HCT116 (cell line): ENCODE measurements at places on chromosomes 3 and 15.

DNA sequence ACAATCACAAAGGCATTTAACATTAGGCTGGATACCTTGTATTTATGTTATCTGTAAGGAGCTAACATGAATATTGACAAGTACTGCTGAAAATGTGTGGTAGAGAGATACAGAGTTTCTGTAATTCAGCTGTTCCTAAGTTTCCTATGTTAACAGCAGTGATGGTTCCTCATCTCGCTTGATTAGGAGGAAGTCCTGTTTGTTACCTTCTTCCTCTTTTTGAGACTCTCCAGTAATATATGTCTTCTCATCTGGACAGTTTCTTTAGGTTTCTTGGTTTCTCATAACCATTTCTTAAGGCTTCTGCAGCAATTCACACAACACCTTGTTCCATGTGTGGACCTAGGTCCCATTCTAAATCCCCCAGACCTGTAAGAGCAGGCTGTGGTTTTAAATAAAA, 11.4 kb upstream of the PEX5L start:
- no peak for DNase-seq

GRCh38 chr3:187025656-187026316, 95.5 kb downstream of the ST6GAL1 start:
- no peak for DNase-seq

DNA sequence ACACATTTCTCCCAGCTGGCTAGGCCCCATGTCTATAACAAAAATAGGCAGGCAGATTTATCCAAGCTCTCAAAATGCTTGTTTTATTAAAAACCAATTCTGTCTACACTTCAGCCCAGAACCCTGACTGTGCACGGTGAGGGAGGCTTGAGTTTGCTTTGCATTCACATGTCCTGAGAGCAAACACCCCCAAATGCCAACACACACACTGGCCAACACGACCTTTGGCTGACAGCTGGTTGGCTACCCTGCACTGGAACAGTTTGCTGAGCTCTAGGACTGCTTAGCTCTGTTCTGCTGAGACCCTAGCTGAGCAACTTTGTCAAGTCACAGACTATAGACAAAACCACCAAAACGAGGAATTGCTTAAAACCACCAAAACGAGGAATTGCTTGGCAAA, 3.6 kb downstream of the STIMATE start:
- DNase-seq = no peak

DNA sequence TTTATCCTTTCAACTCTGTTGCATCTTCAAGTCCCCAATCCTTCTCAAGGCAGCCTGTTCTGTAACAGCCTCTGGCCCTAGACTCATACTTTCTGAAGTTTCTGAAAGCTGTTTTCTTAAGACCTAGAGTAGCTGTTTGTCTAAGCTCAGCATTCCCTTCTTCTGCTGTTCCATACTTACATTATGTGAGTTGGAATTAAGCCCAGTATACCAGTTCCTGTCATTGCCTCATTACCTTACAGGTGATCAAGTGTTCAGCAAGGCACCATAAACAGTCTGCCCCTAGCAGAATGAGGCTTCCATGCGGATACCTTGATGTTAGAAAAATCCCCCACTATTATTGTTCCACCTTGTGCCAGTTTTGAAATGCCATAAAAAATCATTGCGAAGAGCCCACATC, 180.6 kb downstream of the PLCL2 start:
- no peak for DNase-seq

GRCh38 chr3:112643621-112644240, 2.8 kb upstream of the CCDC80 start:
- DNase-seq = no peak

- DNase-seq = no peak
These were observed 48.0 kb downstream of the CACNA2D2 start for GRCh38 chr3:50455161-50456018.

DNA sequence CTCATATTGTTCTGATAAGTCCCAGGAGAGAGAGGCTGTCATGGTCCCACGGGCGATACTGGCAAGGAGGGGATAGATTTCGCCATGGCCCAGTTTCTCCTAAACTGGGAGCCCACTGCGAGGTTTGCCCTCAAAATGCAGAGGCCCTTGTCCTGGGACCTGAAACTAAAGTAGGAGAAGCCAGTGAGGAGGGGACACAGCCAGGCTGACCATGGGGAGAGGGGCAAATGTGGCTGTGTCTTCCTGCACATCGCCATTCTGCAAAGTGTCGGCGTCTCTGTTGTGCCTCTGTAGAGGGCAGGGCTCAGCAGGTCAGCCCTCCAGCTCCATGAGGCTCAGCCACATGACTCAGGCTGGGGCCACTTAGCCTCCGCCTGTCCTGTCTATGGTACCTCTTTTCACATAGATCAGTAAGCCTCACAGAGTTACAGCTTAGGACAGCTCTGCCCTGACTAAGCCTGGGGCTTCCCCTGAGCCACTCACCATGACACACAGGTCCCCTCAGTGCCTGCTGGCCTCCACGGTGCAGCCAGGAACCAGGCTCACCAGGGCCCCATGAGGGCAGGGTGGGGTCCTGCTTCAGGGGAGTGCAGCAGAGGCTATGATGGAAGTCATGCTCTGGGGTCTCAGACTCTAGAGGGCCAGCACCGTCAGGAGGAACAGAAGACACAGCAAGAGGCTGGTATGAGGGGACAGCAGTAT, 28.6 kb upstream of the PLXNA1 start:
- DNase-seq = no peak

- no peak for DNase-seq
These were observed 227.0 kb downstream of the CPNE4 start for GRCh38 chr3:131807822-131808221.

DNA sequence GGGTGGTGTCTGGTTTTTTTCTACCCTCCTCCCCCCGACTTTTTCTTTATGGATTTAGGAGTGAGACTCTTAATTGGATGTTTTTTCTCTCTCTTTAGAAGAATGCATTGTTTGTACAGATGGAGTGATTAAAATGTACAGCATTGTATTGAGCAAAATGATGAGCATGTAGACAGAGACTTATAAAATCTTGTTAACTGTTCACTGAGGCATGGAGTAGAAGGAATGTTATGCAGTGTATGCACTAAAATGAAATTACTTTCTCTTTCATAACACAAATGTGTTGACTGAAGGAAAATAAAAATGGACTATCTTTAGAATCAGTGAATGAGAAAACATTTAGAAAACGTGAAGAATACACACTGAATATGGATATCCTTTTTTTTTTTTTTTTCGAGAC, 39.8 kb downstream of the ZFAND6 start:
- DNase-seq = no peak

DNA sequence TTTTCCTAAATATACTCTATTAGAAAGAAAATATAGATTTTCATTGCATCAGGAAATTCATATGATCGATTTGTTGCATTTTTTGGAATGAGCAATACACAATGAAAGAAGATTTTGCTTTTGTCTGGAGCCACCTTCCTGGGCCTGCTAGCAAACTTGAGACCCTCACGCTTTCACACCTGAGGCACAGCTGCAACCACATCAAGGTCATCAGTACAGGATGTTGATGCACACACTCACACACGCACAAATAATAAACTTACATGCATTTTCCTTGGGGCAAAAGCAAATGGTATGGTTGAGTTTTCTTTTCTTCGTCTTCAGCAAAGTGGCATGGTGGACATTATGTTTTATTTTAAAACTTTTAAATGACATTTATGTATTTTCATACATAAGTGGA, 64.8 kb upstream of the SATB1 start:
- no peak for DNase-seq

GRCh38 chr3:129413687-129414506, 14.5 kb downstream of the EFCAB12 start:
- DNase-seq = no peak

DNA sequence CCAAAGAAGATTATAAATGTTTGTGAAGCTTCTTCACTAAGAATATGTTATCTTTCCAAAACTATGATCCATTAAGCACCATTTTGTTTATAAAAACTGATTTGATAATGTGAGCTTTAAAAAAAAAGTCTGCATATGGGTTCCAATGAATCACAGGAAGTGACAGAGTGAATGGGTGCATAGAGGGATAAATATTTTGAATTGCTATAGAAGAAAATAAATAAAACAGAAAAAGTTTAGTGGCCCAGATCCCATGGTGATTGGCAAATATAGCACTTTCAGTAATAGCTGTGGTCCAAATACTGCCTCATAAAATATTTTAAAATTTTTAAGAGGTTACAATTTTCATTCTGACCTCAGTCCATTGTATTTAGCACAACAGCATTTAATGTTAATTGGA, 19.2 kb downstream of the CPA3 start:
- no peak for DNase-seq

GRCh38 chr3:127970966-127971592, 56.0 kb downstream of the KBTBD12 start:
- peak; percentile 54 for DNase-seq

- no peak for DNase-seq
These were observed 11.8 kb downstream of the AAGAB start for GRCh38 chr15:67242708-67243111.

GRCh38 chr3:37228749-37229148, 54.4 kb upstream of the LRRFIP2 start:
- no peak for DNase-seq

GRCh38 chr3:100578646-100579045, 30.8 kb upstream of the ADGRG7 start:
- no peak for DNase-seq

- DNase-seq = no peak
These were observed 24.8 kb downstream of the CCR1 start for GRCh38 chr3:46183330-46183729.

DNA sequence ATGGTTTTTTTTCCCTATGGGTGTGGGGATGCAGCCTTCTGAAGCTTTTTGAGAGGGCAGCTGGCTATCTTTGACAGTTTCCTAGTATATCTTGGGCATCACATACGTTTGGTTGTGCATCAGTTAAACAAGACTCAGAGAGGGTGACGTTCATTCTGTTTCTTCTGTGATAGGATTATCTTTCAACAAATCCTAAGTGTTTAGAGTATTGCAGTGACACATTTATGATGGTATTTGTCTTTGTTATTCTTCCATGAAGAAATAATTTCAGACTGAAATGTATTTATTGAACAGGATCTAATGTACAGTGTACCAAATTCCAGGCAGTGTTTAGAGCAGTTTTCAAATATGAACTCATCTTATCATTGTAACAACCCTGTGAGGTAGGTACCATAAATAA, 114.4 kb downstream of the PLCL2 start:
- DNase-seq = no peak

GRCh38 chr3:116601206-116601605, 108.4 kb upstream of the TUSC7 start:
- DNase-seq = no peak

DNA sequence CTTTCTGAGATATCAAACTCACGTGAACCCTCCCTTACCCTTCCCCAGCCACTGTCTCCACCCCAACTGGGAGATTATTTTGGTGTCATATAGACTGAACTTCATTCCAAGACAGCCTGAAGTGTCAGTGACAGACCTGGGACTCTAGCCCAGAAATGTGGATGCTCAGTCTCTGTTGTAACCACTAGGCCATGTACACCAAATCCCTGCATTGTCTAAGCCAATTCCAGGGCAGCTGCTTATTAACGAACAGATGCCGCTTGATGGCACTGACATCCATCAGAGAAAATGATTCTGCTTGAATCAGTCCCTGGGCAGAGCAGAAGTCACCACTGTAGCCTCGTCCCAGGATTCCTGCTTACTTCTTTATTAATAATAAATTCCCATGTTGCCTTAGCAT, 305.5 kb downstream of the GRM7 start:
- no peak for DNase-seq

GRCh38 chr3:179376474-179376873, 29.0 kb downstream of the MFN1 start:
- DNase-seq = no peak

- no peak for DNase-seq
These were observed 246.7 kb downstream of the RORA start for GRCh38 chr15:60982249-60982910.

- no peak for DNase-seq
These were observed 220.1 kb upstream of the PRICKLE2 start for GRCh38 chr3:64445109-64445943.

GRCh38 chr3:39101022-39101689, 6.3 kb downstream of the GORASP1 start:
- DNase-seq = no peak

DNA sequence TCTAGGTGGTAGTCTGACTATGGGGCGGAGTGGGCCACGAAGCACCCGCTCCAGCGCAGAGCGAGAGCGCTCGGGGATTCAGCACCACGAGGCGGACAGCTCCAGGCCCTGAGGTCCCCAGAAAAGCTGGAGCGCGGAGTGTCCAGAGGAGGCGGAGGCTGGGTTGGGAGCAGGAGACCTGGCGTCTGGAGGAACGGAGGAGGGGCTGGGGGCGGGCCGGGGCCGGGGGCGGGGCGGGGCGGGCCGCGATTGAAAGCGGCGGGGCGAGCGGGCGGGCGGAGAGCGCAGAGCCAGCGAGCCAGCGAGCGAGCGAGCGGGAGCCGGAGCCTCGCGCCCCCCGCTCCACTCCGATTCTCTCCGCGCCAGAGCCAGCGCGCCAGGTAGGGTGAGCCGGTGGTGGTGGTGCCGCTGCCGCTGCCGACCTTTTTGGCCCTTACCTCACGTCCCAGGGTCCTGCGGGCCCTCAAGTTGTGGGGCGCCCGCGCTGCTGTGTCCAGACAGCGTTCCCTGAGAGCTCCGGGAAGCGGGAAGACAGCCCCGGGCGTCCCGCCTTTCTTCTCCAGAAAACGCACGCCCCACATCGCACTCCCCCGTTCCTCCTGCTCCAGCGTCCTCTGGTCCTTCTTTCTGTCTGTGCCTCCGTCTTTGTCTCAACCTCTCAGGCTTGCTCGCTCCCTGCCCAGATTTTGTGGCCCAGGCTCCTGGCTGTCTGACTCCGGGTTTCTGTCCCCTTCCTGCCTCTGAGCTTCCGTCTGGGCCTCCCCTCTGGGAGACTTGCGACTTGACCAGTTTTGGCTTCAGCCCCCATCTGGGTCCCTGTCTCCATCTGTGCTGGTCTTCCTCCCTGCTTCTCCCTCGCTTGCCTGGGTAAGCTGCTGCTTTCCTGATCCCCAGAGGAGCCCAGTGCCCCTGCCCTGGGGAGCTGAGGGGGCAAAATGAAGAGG, at the start of gene GRM2:
TSS of gene GRM2 (plus strand) at position 281 of the 944 bp plus-strand sequence. CDS start 1,916 bp downstream, outside the sequence.
- DNase-seq = no peak

- DNase-seq = no peak
These were observed 90.0 kb downstream of the PIK3R4 start for GRCh38 chr3:130656627-130657026.

GRCh38 chr15:76932135-76932966, 802 bp downstream of the RCN2 start:
- DNase-seq = no peak

- no peak for DNase-seq
These were observed 88.6 kb downstream of the GTPBP8 start for GRCh38 chr3:113079218-113079961.

GRCh38 chr3:71650372-71650771, 66.8 kb upstream of the FOXP1 start:
- no peak for DNase-seq

- no peak for DNase-seq
These were observed 16.5 kb downstream of the VIPR1 start for GRCh38 chr3:42518800-42519567.

- no peak for DNase-seq
These were observed 54.6 kb downstream of the GMNC start for GRCh38 chr3:190807719-190808375.

GRCh38 chr15:77738038-77738370, 105.3 kb upstream of the LINGO1 start:
- no peak for DNase-seq
